T follicular helper cell (primary cell): ENCODE measurements at places on chromosomes 6 and 20.
A peak's percentile ranks its signal among the peaks of the same experiment; 100 is the strongest.

- no peak for DNase-seq
Observed at GRCh38 chr6:9532621-9533557, 882.0 kb downstream of the TFAP2A start.

DNA sequence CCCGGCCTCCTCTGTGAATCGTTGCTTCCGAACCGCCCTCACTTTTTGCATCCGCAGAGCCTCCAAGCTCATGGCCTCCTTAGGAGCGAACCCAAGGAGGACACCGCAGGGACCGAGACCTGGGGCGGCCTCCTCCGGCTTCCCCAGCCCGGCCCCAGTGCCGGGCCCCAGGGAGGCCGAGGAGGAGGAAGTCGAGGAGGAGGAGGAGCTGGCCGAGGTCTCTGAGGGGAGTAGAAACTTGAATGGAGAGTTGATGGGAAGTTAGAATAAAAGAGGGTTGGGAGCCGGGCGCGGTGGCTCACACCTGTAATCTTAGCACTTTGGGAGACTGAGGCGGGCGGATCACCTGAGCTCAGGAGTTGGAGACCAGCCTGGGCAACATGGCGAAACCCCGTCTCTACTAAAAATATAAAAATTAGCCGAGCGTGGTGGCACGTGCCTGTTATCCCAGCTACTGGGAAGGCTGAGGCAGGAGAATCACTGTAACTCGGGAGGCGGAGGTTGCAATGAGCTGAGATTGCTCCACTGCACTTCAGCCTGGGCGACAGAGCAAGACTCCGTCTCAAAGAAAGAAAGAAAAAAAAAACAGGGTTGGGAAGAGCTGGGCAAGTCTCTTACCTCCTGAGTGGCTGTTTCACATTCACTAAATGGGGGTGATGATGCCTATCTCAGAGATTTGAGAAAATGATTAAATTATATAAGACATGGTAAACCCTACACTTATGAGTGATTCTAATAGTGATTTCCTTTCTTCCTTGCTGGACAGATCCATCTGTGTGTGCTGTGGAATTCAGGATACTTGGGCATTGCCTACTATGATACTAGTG is 805 bp downstream of the MSH5 start:
- DNase-seq, result no peak

- DNase-seq, result no peak
Observed at GRCh38 chr6:97445407-97445806, 162.4 kb upstream of the MMS22L start.

- DNase-seq, result no peak
Observed at GRCh38 chr6:104813552-104813951, 46.2 kb downstream of the HACE1 start.

DNA sequence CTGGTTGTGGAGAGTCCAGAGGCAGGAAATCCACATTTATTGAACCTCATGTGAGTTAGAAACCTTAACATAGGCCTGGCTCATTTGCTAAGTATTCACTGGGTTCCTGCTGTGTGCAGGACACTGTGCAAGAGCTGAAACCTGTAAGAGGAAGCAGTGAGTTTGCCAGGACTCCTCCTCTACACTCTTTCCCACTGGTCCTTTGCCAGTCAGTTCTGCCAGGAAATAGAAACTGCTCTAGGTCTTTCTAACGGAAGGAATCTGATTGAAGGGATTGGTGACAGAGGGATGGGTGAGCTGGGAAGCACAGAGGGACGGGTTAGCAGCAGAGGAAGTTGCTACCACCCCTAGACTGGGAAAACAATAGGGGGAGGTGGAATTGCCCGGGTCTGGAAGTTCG is 234.2 kb upstream of the ECI2 start:
- no peak for DNase-seq

GRCh38 chr20:25252230-25252651 is 4.4 kb downstream of the PYGB start:
- no peak for DNase-seq

GRCh38 chr6:7439228-7439627 is 49.6 kb downstream of the RIOK1 start:
- DNase-seq, result no peak

GRCh38 chr6:108027594-108027993 is 46.9 kb downstream of the OSTM1 start:
- no peak for DNase-seq

GRCh38 chr20:23622839-23623343 is 14.9 kb downstream of the CST3 start:
- no peak for DNase-seq

DNA sequence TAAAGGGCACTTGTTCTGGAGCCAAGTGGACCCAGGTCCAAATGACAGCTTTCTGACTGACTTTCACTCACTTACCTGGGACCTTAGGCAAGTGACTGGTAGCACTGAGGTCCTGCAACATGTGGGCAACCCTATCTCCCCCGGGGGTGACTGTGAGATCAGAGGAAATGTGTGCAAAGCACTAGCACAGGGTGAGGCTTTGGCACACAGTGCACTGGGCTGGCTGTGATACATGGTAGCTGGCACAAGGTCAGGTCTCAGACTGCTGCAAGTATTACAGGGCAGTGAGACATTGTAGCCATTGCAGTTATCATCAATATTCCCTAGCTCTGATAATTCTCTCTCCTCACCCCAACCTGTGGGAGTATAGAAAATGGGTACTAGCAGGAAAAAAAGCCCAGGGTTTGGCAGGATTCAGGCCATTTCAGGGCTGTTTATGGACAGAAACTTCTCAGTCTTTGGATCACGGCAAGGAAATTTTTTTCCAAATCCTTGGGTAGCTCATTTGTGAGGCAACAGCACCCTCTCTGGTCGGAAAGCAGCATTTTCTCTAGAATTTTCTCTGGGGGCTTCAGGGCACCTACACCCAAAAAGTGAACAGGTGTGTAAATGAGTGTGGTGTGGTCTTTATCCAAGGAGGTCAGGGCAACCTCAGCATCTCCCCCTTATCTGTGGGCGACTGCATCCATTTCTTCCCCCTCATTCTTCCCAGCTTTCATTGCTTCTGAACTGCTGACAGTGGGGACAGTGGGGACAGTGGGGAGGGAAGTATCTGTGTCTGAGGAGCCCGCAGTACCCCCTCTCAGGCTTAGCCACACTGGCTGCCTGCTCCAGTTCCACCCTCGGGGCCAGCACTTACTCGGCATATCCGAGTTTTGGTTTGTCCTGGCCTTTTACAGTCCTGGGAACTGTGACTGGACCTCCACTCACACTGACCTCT is 148.7 kb upstream of the PHACTR3 start:
- no peak for DNase-seq

DNA sequence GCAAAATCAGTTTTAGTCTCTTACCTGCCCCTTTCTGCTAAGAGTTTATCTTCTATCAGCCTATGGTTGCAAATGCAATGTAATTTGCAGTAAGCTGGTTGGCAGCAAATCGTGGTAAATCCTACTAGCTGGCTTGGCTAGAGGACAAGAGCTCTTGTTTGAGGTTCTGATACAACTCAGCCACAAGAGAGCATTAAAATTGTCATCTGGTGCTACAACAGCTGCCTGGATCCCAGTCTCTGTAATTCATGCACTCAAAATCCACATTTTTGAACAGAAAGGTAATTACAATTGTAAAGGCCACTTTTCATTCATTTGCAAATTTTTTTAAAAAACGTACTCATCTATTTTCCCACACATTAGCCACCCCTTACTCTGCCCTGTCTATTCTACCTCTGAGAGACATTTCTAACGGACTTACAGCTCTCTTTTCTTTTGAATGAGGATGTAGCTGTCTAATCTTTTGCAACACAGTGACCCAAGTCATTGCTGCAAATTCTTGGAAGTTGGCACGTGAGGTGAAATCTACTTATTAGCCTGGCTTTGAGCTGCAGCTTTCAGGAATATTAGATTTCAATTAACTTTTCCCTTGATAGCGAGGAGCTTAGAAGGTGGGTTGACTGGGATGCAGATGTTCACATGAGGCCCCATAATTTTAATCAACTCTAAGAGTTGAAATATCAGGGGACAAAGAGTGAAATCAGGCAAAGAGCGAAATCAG is 54.0 kb upstream of the FAM184A start:
- no peak for DNase-seq

GRCh38 chr20:16208443-16208842 is 364.8 kb downstream of the KIF16B start:
- no peak for DNase-seq

- DNase-seq, result no peak
Observed at GRCh38 chr6:100121854-100122609, 128.0 kb upstream of the MCHR2 start.

- no peak for DNase-seq
Observed at GRCh38 chr6:131779304-131779703, 28.5 kb upstream of the ENPP1 start.

- DNase-seq, result no peak
Observed at GRCh38 chr6:52548353-52548713, 28.5 kb downstream of the TRAM2 start.

DNA sequence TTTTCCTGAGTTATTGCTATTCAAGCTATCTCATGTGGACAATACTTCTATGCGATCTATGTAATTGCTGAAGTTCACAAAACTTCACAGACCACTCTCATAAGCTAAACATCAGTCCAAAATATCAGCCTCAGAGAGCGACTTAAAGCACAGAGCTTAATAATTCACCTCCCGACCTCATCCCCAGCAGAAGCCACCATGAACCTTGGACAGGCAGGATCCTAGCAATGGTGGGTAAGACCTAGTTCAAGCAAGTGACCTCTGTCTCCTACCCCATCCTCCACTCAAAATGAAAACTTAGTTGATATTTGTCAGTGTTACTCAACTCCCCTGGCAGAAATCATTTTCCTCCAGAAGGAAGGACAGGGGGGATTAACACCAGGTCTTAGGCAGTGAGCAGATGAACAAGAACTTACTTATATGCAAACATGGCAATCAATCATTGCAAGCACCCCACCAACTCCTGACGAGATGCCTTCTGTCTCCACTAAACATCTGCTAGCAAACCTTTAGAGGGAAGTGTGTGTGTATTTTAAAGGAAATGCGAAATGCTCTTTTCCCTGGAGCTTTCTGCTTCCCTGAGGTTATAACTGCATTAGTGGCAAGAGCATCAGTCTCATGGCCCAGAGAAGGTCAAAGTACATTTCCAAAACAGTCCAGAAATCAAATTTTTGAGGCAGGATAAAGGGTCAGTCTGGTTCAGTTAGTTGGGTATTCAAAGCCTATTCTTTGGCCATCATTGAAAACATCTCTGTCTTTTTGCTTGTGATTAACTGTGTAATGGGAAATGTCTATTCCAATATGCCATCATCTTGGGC is 90.0 kb downstream of the SLC22A23 start:
- no peak for DNase-seq

DNA sequence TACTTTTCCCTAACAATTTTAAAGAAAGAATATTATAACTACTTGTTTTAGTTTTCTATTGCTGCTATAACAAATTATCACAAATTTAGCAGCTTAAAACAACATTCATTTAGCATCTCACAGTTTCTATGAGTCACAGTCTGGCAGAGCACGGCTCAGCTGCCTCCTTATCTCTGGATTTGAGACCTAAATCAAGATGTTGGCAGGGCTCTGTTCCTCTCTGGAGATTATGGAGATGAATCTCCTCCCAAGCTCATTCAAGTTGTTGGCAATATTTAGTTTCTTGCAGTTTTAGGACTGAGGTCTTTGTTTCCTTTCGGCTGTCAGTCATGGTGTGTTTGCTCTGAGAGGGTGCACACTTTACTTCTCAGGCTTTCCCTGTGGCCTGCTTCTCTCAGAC is 1065.8 kb upstream of the EYS start:
- DNase-seq, result no peak

- no peak for DNase-seq
Observed at GRCh38 chr20:22719167-22719591, 134.8 kb upstream of the FOXA2 start.

GRCh38 chr6:47034926-47035325 is 7.2 kb downstream of the ADGRF1 start:
- DNase-seq, result no peak

DNA sequence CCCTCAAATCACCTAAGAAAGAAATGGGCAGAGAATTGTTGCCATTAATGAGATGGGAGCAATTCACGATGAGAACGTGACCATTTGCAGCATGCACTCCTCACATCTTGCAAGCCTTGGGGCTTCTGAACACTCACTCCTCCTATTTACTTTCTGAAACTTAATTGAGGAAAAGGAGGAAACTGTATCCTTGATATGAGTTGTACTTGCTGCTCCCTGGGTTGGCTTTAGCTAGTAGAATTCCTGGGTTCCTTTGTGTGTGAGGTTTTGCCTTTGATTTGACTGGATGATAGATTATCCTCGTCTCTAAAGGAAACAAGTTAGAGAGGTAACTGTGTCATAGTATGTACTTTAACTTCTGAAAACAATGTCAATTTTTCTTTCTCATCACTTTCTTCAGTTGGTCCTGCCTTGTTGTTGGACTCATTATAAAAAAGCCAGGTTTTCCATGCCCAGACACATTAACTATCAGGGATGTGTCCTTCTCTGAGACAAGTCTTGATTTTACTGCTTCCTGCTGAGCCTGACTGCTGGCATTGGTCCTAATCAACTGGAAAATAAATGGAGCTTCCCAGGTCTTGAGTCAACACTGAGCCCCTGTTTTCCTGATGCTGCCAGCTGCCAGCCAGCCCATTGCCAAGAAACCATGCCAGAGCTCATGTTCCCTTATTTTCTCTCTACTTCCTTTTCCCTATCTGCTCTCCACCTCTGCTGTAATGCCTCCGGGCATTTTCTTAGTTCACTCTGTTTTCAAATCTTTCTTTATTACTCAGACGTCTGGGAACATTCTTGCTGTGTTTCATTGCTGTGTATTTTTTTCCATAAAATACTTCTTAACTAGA is 6.0 kb upstream of the MRAP2 start:
- DNase-seq, result no peak

GRCh38 chr6:116003668-116004067 is 57.0 kb downstream of the FRK start:
- DNase-seq, result no peak

DNA sequence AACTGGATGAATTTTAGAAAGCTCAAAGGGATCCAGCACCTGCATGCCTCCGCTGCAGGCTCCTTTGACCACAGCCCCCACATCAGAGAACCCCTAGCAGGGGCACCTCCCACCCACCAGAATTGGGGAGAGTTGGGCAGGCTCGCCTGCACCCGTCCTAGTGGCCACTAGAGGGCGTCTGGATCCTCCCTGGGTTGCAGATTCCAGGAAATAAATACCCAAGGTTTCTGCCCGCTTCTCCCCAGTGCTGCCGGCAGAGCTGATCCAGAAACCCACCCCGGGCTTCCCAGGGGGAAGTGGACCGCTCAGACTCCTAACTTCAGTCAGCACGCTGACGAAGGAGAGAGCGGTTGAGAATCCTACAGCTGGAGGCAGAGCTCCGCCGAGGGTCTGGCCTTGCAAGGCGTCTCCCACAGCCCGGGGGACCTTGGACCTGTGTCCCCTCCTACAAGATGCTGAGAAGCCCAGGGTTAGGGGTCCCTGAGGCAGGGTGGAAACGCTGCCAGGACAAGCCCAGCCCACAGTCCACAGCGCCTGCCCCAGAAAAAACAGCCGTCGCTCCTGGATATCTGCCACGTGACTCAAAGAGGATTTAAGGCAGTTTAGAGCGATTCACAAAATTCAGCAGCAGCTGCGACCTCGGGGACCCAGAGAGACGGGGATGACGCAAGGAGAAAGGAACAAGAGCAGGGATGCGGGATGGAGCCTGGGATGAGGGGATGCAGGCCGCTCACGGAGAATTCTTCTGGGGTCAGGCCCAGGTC is 32.6 kb upstream of the PHACTR3 start:
- peak; percentile 20 for DNase-seq

- no peak for DNase-seq
Observed at GRCh38 chr6:37077905-37078296, 72.4 kb downstream of the FGD2 start.

GRCh38 chr6:159095616-159096015 is 50.8 kb upstream of the TAGAP start:
- DNase-seq, result no peak
